ENCODE measurements at places on chromosomes 2 and 18. TPM values are rescaled to one million over a fixed set of nuclear protein-coding genes. Genes with fewer than 3 reads are reported as not detected.

GRCh38 chr2:12177455-12178288, 431.2 kb downstream of the LPIN1 start:
- H3K4me1 ChIP-seq, result peaks cover 11% of the 10 kb centered on the region
- H3K36me3 ChIP-seq, result no peaks in the 10 kb centered on the region
- H3K27ac ChIP-seq, result no peak overlapping the region

DNA sequence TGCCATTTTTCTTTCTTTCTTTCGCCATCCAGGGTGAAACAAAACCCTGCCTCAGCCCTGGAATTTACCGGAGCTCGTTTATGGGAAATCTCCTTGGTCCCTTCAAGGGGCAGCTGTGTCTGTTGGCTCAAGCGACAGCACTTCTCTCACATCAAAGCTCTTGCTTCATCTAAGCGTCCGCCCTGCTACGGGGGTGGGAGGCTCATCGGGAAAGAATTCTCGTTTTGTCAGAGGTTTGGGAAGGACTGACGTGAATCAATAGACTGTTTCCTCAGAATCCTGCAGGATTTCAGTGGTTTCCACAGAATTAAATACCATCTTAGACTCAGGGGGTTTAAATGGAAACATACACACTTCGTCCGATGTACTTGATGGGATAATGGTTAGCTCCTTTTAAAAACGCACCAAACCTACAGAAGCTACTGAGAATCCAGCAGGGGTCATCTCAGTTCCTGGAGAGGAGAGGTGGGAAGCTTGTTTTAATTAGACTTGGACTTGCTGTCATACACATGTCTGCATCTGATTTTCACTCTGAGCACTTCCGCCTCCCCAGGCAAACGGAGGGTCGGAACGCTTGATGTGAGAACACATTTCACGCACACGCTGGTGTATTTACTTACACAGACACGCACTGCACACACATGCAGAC, 91.6 kb downstream of the ASB1 start:
- no peaks in the 10 kb centered on the region for H3K36me3 ChIP-seq
- no peak overlapping the region for H3K4me3 ChIP-seq

- H3K27me3 ChIP-seq, result peaks cover 15% of the 10 kb centered on the region
- H3K36me3 ChIP-seq, result no peaks in the 10 kb centered on the region
- H3K4me1 ChIP-seq, result no peaks in the 10 kb centered on the region
Measured at GRCh38 chr2:111983478-111984212, 71.4 kb upstream of the TMEM87B start.

DNA sequence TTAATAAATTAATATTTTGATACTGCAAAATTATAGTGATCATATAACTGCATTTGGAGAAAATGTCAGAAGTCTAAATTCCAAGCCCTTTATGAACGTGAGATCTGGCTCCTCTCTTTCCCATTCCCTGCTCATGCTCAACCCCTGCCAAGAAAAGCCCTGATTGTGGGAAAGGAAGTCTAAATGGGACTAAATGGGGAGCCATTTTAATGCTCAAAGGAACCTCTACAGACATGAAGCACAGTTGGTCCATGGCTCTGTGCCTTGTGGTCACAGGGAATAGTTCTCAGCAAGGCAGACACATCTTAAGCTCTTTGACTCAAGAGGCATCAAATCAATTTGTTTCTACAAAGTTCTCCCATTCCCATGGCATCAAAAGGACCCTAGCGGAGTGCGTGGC, 29.3 kb upstream of the INSIG2 start:
- H3K27ac ChIP-seq, result no peak overlapping the region
- H3K4me3 ChIP-seq, result no peak overlapping the region
- H3K4me1 ChIP-seq, result peaks cover 1% of the 10 kb centered on the region
- H3K27me3 ChIP-seq, result peaks cover 27% of the 10 kb centered on the region
- H3K36me3 ChIP-seq, result no peaks in the 10 kb centered on the region
- DNase-seq, result no peak

The FBXO41 gene
- 3.4 TPM for polyA plus RNA-seq

GRCh38 chr2:162062559-162062958, 11.5 kb downstream of the DPP4 start:
- peaks cover 5% of the 10 kb centered on the region for H3K36me3 ChIP-seq
- no peak for DNase-seq
- H3K27ac ChIP-seq, result no peak overlapping the region
- H3K4me3 ChIP-seq, result no peak overlapping the region
- no peaks in the 10 kb centered on the region for H3K27me3 ChIP-seq
- peaks cover 3% of the 10 kb centered on the region for H3K4me1 ChIP-seq

DNA sequence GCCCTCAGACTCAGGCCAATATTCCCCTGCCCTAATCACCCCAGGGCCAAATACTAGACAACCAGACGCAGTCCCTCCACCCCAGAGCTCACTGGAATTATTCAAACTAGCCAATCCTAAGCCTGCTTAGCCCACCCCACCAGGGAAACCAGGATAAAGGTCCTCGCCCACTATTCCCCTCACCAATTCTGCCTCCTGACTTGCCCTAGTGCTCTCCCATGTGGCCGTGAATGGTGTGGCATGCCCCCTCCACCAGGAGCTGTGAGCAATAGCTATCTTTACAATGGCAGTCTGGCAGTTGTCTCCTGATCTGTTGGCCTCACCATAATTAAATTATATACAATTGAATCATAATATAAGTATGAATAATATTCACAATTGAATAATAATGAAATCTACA, 42.3 kb downstream of the FAM124B start:
- no peak overlapping the region for H3K27ac ChIP-seq
- H3K4me1 ChIP-seq, result no peaks in the 10 kb centered on the region
- H3K27me3 ChIP-seq, result peaks cover 14% of the 10 kb centered on the region
- H3K4me3 ChIP-seq, result no peak overlapping the region
- no peaks in the 10 kb centered on the region for H3K36me3 ChIP-seq
- DNase-seq, result no peak

The PLGLB1 gene
- polyA plus RNA-seq, result 0.19 TPM

The MYCN gene
- polyA plus RNA-seq, result not detected

DNA sequence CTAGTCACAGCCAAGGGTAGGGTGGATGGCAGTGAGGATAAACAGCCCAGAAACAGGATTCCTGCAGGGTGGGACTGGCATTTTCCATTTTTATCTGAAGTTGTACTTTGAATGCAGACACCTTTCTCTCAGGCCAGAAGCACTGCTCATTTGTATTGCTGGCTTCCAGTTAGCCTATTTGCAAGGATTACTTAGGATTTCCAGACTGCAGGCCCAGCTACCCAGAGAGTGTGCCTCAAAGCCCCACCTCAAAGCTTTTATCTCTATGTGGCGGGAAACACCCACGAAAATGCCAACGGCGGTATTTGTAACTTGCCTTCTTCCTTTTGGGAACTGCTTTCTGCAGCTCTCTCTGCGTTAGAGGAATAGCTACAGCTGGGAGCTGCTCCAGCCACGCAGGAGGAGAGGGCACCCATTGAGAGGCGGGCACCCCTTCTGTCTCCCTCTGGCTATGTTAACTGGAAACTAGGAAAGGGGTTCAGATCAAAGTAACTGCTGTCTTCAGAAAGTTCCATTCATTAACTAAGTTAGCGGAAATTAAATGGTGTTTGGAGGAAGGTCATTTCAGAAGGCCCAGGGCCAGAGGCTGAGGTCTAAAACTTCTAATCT, 144.9 kb downstream of the TGIF1 start:
- peaks cover 6% of the 10 kb centered on the region for H3K36me3 ChIP-seq
- H3K27me3 ChIP-seq, result no peaks in the 10 kb centered on the region
- peak overlapping the region; percentile 57 for H3K4me3 ChIP-seq
- peak overlapping the region; percentile 84 for H3K27ac ChIP-seq

The ALPI gene
- polyA plus RNA-seq, result not detected

GRCh38 chr2:217657252-217657651, 345.5 kb downstream of the TNS1 start:
- no peak overlapping the region for H3K4me3 ChIP-seq
- no peaks in the 10 kb centered on the region for H3K27me3 ChIP-seq
- no peak for DNase-seq
- H3K4me1 ChIP-seq, result peaks cover 20% of the 10 kb centered on the region
- H3K27ac ChIP-seq, result no peak overlapping the region
- no peaks in the 10 kb centered on the region for H3K36me3 ChIP-seq

- H3K4me1 ChIP-seq, result peaks cover 10% of the 10 kb centered on the region
- peaks cover 2% of the 10 kb centered on the region for H3K36me3 ChIP-seq
- no peaks in the 10 kb centered on the region for H3K27me3 ChIP-seq
- no peak overlapping the region for H3K27ac ChIP-seq
- H3K4me3 ChIP-seq, result no peak overlapping the region
- DNase-seq, result no peak
Measured at GRCh38 chr2:100831831-100832230, 11.9 kb downstream of the NPAS2 start.

DNA sequence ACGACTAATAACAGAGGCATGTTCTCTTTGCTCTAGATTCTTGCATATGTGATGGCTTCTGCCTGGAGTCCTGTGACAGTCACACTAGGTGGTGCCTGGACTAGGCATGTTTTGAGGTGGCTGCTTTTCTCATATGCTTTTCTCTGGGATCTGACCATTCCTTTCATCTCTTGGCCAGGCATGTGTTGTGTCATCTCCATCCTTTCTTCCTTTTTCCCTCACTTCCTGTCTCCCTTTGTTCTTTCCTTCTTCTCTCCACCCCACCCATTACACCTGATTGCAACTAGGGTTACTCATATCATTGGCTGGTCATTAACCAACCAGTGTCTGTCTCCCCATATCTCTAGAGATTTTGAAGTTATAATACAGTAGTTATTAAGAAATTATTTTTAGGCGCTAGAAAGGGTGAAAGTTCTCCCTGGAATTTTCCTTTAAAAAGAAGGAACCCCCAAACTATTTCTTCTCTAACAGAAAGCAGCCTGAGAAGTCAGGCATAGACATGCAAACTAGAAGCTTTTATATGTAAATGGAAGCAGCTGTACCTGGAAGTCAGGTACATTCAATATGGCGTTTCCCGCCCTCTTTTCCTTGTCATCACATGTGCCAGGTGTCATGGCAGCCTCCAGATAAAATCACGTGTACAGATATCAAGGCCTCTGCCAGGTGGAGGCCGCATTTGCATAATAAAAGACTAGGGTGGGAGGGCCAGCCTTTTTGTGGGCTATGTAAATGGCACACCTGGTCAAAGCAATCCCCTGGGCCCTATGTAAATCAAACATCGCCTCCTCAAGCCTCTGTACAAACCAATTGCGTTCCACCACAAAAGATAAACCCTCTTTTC, 220.4 kb upstream of the MEX3C start:
- H3K4me3 ChIP-seq, result no peak overlapping the region
- DNase-seq, result no peak
- no peak overlapping the region for H3K27ac ChIP-seq

The BMP10 gene
- polyA plus RNA-seq, result not detected

- DNase-seq, result no peak
- H3K4me3 ChIP-seq, result no peak overlapping the region
- no peaks in the 10 kb centered on the region for H3K36me3 ChIP-seq
- peaks cover 8% of the 10 kb centered on the region for H3K27me3 ChIP-seq
Measured at GRCh38 chr2:5713101-5713500, 20.9 kb downstream of the SOX11 start.

DNA sequence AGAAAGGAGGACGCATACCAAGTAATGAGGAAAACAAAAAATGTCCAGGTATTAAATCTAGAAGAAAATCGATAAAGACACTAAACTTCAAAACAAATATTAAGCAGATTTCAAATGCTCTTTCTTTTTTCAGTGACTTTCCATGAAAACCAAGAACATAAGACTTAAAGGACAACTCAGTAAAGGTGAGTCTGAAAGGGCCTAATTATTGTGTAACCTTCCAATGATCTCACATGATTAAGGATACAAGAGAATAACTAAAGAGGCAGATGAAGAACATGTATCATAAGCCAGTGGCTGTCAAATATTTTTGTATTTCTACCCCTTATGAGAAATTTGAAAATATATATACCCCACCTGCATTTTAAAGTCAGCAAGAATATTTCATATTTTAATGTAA, 30.7 kb downstream of the MBD2 start:
- peaks cover 2% of the 10 kb centered on the region for H3K36me3 ChIP-seq
- H3K4me1 ChIP-seq, result no peaks in the 10 kb centered on the region
- H3K4me3 ChIP-seq, result no peak overlapping the region
- no peak overlapping the region for H3K27ac ChIP-seq
- DNase-seq, result no peak
- no peaks in the 10 kb centered on the region for H3K27me3 ChIP-seq

The ONECUT2 gene
- polyA plus RNA-seq, result 0.01 TPM

DNA sequence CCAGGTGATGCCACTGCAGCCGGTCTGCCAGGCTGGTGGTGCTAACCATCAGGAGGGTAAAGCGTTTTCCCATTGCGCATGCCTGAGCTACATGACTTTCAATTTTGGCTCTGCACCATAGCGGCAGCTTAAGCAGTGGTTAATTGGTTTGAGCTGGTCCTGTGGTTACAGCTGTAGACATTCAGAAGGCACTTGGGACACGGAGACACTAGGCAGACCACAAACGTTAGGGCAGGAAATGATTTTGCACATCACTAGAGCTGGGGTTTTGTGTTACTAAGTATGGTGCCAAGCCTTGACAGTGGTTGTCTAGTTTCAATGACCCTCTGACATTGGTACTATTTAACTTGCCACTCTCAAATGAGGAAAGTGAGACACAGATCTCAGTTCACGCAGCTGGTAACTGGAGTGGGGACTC, 28.9 kb upstream of the CNOT11 start:
- no peaks in the 10 kb centered on the region for H3K36me3 ChIP-seq
- no peak overlapping the region for H3K4me3 ChIP-seq
- H3K4me1 ChIP-seq, result no peaks in the 10 kb centered on the region
- H3K27me3 ChIP-seq, result peaks cover 6% of the 10 kb centered on the region

The MXD1 gene
- polyA plus RNA-seq, result 3.7 TPM

DNA sequence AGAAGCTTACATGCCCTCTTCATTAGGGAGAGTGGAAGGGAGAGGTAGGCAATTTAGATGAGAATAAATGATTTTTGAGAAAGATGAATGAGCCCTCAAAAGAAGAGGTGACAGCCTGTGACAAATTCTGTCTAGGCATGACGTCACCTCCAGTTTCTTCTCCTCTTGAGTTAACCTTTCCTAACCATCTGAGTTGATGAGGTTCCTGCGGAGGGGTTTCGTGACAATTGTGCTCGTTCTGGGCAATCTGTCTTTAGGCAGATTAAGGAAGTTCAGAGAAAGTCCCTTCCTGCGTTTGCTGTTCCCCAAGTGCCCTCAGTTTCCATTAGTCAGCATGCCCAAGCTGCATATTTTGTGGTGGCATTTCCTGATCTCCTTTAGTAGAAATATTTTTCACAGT, 640.2 kb upstream of the SYT4 start:
- no peaks in the 10 kb centered on the region for H3K27me3 ChIP-seq
- H3K4me1 ChIP-seq, result no peaks in the 10 kb centered on the region
- no peak for DNase-seq
- H3K36me3 ChIP-seq, result no peaks in the 10 kb centered on the region
- no peak overlapping the region for H3K27ac ChIP-seq

DNA sequence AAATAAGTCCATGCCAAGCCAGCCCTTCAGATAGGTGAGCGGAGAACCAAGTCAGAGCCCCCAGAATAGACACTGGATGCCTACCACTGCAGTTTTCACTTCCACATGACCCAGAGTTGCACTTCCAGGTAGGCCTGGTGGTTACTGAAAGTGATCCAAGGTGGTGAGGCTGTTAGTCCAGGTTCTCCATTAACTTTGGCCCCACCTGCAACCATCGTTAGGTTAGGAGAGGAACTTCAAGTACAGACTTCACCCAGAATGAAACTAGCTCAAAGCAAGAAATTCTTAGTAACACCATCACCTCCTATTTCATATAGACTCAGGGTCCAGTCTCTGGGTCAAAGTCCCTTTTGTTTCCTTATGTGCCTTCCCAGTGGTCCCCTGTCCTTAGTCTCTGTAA, 293.1 kb upstream of the ID2 start:
- DNase-seq, result no peak
- H3K4me3 ChIP-seq, result no peak overlapping the region
- no peaks in the 10 kb centered on the region for H3K4me1 ChIP-seq
- H3K36me3 ChIP-seq, result no peaks in the 10 kb centered on the region
